ENCODE measurements at places on chromosomes 11 and 22. TPM values are rescaled to one million over a fixed set of nuclear protein-coding genes. Genes with fewer than 3 reads are reported as not detected.

DNA sequence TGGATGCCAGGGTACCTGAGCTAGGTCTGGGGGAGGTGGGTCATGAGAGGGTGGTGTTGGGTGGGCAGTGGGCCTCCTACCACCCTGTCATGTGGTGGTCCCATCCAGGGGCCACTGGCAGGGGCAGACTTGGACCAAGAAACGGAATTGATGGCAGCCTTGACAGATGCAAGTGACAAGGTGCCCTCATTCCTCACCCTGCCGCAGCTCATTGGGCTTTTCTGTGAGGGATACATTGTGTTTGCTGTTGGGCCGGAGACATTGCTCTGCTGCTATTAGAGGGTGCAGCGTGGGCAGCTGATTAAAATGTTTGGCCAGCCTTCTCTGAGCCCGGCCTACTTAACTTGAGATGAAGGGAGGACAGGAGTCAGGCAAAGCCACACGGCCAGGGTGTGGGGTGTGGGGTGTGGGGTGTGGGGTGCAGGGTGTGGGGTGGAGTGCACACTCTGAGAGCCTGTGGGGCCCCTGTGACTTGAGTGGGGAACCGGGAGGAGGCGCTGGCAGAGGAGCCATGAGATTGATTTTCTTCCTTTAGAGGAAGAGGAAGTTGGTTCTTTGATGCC lies 351.5 kb downstream of the TBC1D22A start:
- no peak for DNase-seq

DNA sequence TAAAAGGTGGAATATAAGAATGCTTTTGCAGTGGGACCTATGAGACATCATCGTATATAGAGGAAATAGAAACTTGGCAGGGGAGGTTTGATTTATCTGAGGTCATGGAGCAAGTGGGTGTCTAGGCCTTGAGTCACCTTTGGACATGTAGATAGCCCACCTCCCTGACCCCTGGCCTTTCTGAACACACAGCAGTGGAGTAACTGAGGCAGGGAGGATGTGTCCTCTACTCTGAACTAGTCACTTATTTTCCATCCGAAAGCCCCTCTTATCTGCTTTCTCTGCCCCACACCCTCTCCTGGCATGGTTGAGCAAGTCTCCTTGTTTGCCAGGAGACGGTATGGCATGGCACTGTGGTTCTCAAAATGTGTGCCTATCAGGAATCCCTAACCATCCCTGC lies 7.9 kb downstream of the CD82 start:
- no peak for DNase-seq

- no peak for DNase-seq
Measured at GRCh38 chr22:25651332-25652085, 87.0 kb downstream of the GRK3 start.

- DNase-seq, result no peak
Measured at GRCh38 chr22:48332438-48333322, 1495.0 kb downstream of the BRD1 start.

DNA sequence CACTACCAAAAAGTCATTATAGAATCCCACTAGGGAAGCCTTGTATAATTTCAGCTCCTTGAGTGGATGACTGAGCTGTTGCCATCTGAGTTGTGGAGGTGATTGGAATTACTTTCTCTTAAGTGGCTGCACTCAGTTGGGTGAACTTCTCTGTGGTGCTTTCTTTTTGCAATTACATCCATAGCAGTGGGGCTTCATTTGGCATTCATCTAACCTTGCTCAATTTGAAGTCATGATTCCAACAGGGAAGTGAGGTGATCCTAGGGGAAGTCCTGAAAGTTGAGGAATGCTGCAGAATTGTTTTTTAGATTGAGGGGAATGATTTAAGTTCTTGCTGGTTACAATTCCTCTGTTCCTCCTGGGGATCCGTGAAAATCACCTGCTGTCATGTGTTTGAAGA lies 39.6 kb downstream of the ARHGAP42 start:
- no peak for DNase-seq

- DNase-seq, result peak; percentile 8
Measured at GRCh38 chr11:119479685-119480275, 56.8 kb upstream of the THY1 start.

DNA sequence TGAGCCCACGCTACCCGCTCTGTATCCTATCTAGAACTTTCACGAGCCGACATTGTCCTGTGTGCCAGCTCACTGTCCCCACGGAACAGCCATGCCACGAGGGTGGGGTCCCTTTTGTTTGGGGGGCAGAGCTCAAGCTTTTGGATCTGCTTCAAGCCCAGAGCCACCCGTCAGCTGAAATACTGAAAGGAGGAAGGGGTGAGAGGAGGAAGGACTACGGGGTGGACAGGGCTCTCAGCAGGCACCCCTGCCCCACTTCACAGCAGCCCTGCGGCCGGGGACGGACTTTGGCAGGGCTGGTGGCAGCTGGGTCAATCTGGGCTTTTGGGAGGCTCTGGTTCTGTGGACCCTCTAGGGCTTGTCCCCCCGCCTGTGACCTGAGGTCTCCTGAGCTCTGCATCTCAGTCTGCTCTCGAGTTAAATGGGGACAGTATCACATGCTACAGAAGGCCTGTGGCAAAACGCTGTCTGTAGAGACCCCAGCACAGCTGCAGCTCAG lies 30.0 kb upstream of the MUC5AC start:
- DNase-seq, result no peak

GRCh38 chr11:123168955-123169484 lies 26.0 kb downstream of the CLMP start:
- DNase-seq, result no peak

- DNase-seq, result no peak
Measured at GRCh38 chr11:128359515-128359914, 227.8 kb downstream of the ETS1 start.

- peak; percentile 71 for DNase-seq
Measured at GRCh38 chr22:24977370-24978221, 25.1 kb downstream of the KIAA1671 start.

DNA sequence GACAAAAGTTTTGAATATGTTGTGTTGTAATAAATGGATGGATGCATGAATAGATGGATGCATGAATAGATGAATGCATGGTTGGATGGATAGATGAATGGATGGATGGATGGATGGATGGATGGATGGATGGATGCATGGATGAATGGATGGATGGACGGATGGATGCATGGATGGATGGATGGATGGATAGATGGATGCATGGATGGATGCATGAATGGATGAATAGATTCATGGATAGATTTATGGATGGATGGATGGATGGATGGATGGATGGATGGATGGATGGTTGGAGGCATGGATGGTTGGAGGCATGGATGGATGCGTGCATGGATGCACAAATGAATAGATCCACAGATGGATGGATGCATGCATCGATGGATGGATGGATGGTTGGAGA lies 623.2 kb upstream of the B3GAT1 start:
- no peak for DNase-seq

DNA sequence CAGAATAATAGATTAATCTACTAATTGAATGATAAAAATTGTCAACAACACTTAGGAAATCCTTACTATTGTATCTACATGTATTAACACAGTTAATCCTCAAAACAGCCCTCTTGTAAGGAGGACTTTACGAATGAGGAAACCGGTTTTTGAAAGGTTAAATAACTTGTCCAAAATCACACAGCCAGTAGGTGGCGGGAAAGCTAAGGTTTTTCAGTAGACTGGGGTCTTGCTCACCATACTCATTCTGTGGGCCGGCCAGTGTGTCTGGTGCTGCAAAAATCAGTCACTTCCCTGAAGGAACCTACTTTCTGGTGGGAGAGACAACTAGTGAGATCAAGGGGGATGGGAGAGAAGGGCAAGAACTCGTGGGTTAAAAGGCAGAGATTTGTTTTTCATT lies 3.8 kb downstream of the DCPS start:
- no peak for DNase-seq

GRCh38 chr11:26329206-26329605 lies 2.7 kb upstream of the ANO3 start:
- DNase-seq, result no peak

GRCh38 chr11:125728969-125729368 lies 17.1 kb upstream of the PATE1 start:
- DNase-seq, result no peak

GRCh38 chr22:29457730-29458129 lies 19.3 kb downstream of the RFPL1 start:
- DNase-seq, result no peak

GRCh38 chr11:108961095-108961494 lies 296.2 kb downstream of the DDX10 start:
- DNase-seq, result no peak

GRCh38 chr22:50670914-50671538 lies 1.6 kb upstream of the SHANK3 start:
- no peak for DNase-seq

GRCh38 chr11:64368673-64369074 lies 9.7 kb downstream of the RPS6KA4 start:
- no peak for DNase-seq

- DNase-seq, result no peak
Measured at GRCh38 chr11:64758330-64759079, 1.3 kb downstream of the PYGM start.

DNA sequence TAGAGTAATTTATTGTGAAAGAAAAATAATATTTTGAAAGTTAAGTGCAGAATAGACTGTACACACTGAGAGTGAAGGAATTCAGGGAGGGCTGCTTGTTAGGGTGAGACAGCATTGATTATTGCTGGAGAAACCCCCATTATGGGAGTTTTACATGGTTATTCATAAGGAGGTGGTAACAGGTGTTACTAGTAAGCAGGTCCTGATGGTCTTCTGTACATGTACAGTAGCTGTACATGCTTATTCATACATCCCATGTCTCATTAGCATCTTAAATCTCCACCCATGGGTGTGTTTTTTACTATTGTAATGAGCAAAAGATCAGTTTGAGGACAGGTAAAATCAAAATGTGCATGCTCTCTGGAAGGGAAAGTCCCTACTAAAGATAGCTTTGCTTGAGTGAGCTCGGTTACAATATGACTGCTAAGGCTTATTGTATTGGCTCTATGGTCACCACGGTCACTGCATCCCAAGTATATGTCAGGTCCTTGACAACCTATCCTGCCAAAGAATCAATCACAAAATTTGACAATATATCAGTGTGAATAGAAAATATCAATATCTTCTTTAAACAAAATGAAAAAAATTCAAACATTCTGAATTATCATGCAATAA lies 6.2 kb downstream of the KDM4F start:
- DNase-seq, result no peak

- peak; percentile 48 for DNase-seq
Measured at GRCh38 chr11:26993965-26994457, at the start of gene FIBIN. TSS of gene FIBIN (plus strand) at chr11:26994112. CDS start at chr11:26994527, 415 bp downstream.

DNA sequence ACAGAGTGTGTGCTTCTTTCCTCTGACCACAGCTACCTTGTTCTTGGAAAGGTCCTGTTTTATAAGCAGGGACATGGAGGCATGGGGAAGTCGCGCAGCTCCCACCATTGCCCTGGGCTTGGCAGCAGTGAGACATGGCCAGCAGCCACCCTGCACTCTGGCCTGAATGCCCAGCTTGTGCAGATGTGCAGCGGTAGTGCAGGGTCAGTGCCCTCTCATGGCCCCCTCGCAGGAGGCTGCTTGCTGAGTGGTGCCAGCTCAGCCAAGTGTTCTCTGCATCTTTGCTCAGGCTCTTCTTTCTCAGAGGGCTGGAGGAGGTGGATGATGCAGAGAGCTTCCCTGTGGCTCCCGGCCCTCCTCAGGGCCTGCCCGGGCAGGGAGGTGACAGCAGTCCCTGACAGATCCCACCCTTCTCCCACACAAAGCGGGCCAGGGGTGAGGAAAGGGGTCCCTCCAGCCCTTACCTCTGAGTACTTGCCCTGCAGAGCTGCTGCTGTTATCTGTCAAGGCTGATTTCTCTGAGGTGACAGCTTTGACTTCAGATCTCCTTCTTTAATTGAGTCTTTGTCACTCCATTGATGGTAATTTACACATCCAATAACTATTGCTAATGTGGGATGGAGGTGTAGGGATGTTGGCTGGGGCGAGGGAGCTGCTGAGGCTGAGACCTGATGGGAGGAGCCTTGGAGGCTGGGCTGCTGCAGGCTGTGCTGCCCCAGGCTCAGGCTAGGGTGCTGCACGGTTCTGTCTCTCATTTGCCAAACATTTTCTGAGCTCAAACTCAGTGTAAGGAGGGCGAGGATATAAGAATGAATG lies 47.4 kb upstream of the B3GAT1 start:
- no peak for DNase-seq

DNA sequence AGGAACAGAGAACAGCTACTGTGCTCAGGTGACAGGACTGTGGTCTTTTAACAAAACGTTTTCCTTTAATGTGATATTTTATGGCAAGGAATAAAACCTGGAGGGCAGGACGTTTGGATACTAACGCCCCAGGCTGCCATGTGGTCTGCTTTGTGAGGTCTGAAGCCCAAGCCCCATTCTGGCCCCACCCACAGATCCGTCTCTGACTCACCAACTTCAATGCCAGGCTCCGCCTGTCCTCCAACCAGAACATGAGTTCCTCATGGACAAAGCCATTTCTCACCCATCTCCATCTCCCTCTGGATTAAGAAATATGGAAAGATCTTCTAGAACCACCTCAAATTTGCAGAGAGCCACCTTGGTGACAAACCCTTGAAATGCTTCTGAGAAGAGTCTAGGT lies 148.8 kb downstream of the CRYBB2 start:
- DNase-seq, result no peak

DNA sequence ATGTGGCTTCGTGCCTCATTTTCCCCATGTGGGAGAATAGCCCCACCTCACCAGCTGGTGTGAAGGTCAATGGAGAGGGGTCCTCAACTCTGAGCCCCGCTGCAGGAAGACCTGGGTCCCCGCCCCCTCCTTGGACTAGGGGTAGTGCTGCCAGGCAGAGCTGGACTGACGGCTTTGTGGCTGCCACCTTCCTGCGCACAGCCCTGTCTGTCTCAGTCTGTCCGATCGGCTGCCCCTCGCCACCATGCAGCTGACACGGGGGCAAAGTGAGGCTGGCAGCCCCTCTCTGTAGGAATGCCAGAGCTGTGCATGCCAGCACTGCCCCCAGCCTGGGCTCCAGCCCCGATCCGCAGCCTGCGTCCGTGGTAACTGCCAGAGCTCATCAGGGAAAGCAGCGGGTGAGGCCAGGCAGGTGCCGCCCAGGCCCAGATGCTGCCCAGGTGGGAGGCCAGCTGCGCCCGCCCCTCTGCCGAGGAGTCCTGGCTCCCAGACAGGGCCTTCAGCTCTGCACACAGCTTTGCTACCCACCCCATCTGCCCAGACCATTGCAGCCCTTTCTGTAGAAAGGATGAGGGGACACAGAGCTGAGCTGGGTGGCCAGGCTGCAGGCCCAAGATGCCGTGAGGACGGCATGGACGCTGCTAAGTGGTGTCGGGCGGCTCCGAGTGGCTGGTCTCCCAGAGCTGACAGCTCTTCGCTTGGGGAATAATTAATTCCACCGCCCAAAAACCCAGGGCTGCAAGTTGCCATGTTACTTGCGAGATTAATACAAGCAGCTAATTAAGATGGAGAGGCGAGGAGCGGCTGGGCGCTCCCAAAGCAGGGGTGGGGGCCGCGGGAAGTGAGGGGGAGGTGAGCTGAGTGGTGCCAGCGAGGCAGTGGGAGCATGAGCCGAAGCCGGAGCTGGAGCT lies 19.5 kb upstream of the FLRT1 start:
- DNase-seq, result no peak

The SYTL2 gene
- 4.8 TPM for total RNA-seq

The CXCR5 gene
- total RNA-seq, result 0.08 TPM

The FOLR2 gene
- total RNA-seq, result 5.8 TPM

The ARCN1 gene
- total RNA-seq, result 61.0 TPM

The OSBP2 gene
- total RNA-seq, result 0.63 TPM

The TMEM121B gene
- total RNA-seq, result 0.10 TPM

The CCDC89 gene
- 0.28 TPM for total RNA-seq

The OR52I2 gene
- not detected for total RNA-seq
